Activated CD4-positive, alpha-beta T cell treated with anti-CD3 and anti-CD28 coated beads, Interleukin-2, amount 10 ng/mL, durations not matched to agents 24 days and 14 days (primary cell): ENCODE measurements at places on chromosomes 5 and 9. TPM values are rescaled to one million over a fixed set of nuclear protein-coding genes. Genes with fewer than 3 reads are reported as not detected.

SPINK1 gene
- total RNA-seq: not detected in 2 replicates

SLC34A3 gene
- not detected in 2 replicates for total RNA-seq

LAMC3 gene
- 0.07 and 0.09 TPM in 2 replicates for total RNA-seq

FOXD4L4 gene
- not detected in 2 replicates for total RNA-seq

DNA sequence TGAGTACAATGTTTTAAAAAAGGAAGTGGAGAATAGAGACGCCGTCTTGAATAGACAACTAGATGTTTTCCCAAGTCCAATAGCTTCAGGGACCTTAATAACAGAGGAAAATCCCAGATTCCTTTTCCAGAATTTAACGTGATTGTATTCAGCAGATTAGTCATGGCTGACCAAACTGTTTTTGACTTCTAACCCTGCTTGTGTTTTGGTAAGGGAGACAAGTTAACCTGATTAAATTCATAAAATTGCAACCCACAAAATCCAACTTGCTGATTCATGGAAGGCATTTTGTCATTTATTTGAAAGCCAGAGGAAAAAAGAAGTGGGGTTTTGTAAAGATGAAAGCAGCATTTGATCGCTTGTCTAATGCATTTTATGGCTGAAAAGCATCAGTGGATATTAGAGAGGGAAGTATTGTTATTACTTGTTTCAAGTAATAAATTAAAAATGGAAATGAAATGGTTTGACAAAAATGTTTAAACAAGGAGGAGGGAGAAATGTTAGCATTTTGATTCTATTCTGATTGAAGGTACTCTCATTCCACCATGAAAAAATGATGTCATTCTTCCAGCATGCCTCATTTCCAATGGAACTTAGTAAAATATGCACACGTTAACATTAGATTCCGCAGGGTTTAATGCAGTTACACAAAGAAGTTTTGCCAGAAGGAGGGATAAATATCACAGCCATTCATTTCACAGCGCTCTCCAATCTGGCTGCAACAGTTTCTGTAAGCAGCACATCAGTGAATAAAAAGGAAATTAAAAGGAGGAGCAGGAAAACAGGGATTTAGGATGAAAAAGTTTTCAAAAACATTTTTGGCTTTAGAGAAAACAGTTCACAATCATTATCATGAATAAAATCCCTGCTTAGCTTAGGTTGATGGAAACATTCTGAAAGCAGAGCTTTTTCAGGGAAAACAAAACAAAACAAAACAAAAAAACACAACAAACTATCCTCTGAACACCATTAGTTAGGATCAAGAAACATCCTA, 314.7 kb downstream of the PRR16 start:
- DNase-seq: no peak

GRCh38 chr5:126754609-126755008, 22.3 kb upstream of the LMNB1 start:
- no peak for DNase-seq

DNA sequence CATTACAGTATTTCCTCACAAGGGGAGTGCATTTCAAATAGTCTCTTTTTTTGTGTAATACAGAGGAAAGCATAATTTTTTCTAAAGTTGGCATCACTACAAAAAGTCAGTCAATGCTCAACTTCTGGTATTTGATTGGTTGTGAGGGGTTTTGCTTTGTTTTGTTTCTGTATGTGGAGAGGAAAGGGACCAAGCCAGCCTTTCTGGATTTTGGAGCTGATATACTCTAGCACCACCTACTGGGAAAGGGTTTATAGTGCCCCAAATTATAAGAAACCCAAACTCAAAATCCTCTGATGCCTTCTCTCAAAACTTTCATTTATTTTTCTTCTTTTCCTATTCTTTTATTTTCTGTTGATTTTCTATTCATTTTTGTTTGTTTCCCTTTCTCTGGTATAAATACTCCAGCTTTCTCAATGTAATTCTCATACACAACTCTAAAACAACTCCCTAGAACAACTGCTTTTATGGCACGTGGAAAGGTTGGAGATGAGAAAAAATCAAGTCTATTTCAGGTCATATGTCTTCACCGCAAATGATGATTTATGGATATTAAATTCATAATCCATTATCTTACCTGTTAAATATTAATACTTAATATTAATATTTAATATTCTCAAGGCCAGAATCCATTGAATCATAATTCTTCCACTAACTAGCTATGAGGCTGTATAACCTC, 69.5 kb upstream of the ANXA1 start:
- DNase-seq: no peak

DNA sequence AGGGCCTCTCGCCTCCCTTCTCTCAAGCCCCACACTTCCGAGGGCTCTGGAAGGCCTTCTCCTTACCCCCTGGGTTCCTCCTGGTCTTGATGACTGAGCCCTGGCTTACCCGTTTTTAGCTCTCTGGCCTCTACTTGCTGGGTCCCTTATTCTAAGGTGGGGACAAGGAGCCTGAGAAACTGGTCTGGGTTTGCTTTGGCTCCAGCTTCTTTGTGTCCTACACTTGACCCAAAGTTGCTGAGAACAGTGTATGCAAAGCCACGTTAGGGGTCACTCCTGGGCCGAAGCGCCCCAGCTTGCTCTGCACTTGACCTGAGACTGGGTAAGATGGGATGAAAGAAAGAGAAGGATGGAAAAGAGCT, 788 bp downstream of the ZNF346 start:
- peak; percentile 72 for DNase-seq

- DNase-seq: no peak
Observed at GRCh38 chr5:153613144-153613543, 122.7 kb downstream of the GRIA1 start.

GRCh38 chr9:128899566-128900322, 17.8 kb downstream of the LRRC8A start:
- DNase-seq: peak; percentile 82

DNA sequence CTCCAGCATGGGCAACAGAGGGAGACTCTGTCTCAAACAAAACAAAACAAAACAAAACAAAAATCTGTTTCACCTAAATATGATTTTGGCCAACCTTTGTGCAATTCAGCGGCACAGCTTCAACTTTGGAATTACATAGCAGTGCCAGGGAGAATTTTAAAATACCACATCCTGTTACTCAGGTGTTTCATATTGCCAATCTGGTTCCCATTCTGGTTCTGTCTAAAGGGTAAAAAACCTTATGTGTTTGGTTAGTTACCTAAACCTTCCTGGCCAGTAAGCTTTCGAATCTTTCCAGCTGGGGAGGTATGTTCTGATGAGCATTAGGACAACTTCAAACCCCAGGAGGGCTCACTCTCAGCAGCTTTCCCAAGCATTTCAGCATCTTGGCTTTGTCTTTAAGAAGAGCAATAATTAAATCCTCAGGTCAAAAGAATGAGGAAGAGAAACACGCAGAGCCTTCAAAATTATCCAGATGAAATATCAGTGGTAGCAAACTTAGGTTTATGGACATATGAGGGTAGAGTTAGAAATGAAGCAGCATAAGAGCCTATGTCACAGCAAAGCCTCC, 2.7 kb downstream of the DAB2 start:
- no peak for DNase-seq

GRCh38 chr5:6221141-6221626, 157.2 kb downstream of the MED10 start:
- no peak for DNase-seq

DNA sequence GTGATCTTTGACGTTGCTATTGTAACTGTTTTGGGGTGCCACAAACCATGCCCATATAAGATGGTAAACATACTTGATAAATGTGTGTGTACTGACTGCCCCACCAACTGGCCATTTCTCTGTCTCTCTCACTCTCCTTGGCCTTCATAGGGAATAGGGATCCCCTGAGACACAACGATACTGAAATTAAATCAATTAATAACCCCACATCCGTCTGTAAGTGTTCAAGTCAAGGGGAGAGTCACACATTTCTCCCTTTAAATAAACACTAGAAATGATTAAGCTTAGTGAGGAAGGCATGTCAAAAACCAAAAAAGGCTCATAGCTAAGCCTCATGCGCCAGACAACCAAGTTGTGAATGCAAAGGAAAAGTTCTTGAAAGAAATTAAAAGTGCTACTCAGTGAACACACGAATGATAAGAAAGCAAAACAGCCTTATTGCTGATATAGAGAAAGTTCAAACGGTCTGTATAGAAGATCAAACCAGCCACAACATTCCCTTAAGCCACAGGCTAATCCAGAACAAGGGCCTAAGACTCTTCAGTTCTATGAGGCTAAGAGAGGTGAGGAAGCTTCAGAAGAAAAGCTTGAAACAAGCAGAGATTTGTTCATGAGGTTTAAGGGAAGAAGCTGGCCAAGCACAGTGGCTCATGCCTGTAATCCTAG, 111.1 kb downstream of the UGCG start:
- DNase-seq: no peak

GRCh38 chr5:142208777-142209312, 100.3 kb downstream of the NDFIP1 start:
- no peak for DNase-seq

DNA sequence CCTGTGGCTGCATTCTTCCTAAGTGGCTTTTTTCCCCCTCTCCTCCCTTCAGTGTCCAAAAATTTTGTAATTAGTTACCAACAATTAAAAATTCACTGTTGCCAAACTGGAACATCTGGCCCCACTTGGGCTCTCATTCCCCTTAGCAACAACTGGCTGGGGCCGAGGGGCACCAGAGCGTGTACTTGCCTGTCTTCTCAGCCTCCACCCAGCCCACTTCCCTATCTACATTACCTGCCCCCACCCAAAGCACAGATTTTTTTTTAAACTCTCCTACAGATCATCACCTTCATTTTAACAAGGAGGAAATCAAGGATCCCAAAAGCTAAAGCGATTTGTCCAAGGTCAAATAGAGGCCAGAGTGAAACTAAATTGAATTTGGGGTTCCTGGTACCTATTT, 278.8 kb downstream of the EBF1 start:
- DNase-seq: no peak

GRCh38 chr5:143014017-143014651, 244.0 kb downstream of the ARHGAP26 start:
- peak; percentile 76 for DNase-seq

DNA sequence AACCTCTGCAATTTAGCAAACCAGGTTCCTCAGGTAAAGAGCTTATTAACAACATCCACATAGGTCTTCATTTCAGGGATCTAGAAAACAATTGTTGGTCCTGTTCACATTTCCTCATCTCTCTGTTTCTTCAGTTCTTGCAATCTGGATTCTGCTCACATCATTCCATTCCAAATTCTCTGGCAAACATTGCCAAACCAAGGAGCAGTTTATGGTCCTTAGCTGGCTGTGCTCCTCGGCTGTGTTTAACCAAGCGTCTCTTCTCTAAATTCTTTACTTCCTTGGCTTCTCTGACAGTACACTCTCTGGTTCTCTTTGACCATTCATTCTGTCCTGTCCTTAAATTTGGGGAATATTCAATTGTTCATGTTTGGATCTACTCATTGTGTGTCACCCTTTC, 65.8 kb upstream of the RANBP3L start:
- DNase-seq: no peak
